ENCODE measurements at places on chromosomes 5 and 9.

DNA sequence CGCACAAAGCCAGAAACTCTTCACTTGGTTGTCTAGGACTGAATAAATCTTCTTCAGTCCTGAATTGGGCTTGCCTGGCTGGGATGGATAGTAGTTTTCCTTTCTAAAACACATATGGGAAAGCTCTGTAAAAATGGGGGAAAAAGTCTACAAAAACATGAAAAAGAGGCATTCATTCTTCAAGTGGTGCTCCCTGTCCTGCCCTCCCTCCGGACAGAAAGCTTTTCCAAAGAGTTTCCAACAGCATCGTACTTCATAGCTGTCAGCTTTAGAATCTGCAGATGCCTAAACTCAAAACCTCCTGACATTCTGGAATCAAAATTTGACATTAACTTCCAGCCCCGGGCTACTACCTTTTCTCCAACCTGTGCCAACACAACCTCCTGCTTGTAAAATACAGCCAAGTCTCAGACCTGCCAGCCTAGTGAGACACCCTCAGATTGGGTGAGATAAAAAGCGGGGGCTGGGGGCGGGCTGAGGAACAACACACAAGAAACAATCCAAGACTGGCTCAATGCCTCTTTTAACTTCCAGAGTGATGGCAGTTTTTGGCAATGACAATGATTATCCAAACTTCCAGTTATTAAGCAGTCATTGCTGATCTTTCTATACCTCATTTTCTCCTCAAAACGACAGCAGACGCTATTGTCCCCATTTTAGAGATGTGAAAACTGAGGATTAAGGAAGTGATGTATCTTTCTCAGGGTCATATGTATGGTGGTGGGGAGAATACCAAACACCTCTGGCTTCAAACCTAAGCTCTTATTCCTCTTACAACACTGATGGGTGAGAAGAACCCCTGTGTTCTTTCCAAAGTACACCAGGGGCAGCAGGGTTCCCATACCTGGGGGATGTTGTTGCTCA is 1.3 kb downstream of the TNC start:
- DNase-seq, result no peak

GRCh38 chr5:123753937-123754891 is 242.2 kb downstream of the CSNK1G3 start:
- peak; percentile 73 for DNase-seq

- peak; percentile 59 for DNase-seq
Observed at GRCh38 chr9:37582548-37583157, 6.5 kb upstream of the FBXO10 start.

GRCh38 chr5:52987711-52988331 is 1.3 kb upstream of the ITGA2 start:
- no peak for DNase-seq

DNA sequence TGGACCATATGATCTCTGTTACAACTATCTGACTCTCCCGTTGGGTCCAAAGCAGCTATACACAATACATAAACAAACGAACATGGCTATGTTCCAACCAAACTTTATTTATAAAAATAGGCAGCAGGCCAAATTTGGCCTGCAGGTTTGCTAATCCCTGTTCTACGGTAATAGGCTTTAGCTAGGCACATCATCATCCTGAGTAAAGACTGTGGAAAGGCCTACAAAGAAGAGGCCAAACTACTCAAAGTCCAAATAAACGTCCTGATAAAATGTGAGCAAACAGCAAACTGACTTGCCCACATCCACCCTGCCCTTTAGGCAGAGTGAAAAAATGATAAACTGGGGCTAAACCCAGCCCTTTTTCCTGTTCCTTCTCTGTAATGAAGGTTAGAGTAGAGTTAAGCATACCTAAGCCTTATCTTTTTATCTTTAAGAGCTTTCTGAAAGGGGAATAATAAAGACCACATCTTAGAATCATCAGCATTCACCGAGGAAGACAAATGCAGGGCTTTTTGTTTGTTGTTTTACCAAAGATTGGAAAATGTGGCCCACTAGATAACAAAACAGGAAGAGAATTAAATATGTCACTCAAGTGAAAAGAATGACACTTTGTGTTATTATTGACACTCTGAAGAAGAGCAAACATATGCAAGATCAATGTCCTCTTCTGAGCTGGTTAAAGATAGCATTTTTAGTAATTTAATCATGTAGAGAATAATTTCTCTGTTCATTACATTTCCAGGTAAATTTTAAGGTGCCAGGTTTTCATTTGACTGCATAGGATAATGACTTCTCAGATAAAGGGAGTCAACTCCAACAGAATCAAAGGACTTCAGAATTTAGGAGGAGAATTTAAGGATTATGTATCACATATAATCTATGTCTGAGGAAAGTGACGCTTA is 160.0 kb upstream of the GNA14 start:
- DNase-seq, result no peak

- DNase-seq, result no peak
Observed at GRCh38 chr9:133204993-133205336, 4.1 kb downstream of the OBP2B start.

DNA sequence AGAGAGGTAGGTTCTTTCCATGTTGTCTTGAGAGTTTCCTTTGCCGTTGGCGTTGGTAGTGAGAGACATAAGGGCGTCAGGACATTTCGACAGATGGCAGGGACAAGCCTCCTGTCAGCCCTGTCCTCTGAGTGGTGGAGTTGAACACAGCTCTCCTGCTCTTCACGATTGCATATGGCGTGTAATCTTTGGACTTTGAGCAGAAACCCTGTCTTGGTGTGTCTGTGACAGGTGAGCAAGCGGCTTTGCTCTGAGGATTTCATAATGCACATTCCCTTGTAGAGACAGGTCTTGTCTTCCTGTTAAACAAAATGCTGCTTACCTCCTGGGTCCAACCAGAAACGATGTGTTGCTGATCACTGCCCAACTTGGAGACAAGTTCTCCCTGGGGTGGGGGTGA is 146.5 kb downstream of the NXNL2 start:
- DNase-seq, result no peak

DNA sequence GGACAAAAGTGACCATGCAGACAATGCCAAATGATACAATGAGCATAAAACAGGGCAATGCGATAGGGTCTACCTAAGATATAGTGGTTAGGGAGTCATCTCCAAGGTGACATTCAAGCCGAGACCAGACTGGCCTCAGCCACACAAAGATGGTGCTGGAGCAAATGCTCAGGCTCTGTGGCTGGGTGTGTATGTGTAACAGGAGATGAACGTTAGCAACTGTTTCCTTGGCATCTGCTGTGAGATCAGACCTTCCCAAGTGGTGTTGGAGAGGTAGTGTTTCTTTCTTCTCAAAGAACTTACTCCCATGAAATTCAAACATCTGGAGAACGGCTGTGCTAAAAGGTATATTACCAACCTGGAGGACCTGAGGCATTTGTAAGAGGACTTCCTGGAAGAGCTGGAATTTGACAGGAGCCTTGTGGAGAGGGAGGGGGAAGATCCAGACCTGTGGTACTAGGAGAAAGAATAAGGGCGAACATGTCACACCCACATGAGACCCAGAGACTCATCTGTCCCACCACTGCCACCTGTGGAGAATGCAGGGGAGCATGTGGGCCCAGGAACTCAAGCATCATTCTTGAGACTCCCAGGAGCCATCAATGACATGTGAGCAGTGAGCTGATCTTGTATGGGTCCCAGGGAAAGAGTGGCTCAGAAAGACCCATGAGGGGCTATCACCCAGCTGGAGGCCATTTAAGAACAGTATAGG is 21.4 kb upstream of the ANXA6 start:
- no peak for DNase-seq

DNA sequence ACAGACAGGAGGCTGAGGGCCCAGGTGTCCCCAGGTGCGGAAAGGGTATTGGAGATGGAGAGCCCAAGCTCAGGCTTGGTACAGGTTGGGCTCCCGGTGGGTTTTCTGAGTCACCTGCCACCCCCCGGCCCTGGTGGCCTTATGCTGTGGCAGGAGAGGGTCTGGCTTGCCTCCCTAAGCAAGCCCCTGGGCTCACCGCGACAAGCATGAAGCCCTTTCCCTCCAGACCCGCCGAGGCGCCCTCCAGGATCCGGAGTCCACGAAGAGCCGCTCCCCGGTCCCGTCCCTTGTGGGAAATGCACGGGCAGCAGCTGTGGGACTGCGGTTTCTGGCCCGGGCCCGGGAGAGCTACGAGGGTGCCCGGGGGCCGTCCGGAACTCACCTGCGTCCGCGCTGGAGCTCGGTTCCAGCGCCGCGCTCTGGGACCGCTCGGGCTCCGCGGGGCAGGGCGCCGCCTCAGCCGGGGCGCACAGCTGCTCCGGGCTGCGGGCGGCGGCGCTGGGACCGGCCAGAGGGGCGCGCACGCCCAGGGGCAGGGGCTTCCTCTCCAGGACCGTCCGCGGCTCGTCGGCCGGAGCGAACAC is 757 bp downstream of the SAPCD2 start:
- DNase-seq, result no peak

GRCh38 chr5:43533646-43534045 is 18.7 kb upstream of the C5orf34 start:
- DNase-seq, result no peak

GRCh38 chr5:82470185-82470994 is 192.2 kb upstream of the RPS23 start:
- no peak for DNase-seq

DNA sequence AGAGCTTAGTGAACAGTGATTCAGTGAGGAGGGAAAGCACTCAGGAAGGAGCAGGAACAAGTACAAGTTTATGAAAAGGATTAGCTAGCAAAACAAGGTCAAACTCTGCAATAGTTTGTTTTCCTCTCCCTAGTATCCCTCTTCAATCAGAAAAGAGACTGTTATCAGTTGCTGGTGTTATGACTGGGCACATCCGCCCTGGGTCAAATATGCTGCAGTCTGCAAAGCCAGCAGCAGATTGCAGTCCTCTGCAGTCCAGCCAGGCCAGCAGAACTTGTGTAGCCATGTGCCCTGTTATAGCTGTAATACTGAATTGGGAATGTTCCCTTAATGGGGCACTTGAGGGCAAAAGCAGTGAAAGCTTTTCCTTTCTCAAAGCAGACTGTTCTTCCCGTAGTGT is 12.0 kb downstream of the PCDHAC2 start:
- no peak for DNase-seq

DNA sequence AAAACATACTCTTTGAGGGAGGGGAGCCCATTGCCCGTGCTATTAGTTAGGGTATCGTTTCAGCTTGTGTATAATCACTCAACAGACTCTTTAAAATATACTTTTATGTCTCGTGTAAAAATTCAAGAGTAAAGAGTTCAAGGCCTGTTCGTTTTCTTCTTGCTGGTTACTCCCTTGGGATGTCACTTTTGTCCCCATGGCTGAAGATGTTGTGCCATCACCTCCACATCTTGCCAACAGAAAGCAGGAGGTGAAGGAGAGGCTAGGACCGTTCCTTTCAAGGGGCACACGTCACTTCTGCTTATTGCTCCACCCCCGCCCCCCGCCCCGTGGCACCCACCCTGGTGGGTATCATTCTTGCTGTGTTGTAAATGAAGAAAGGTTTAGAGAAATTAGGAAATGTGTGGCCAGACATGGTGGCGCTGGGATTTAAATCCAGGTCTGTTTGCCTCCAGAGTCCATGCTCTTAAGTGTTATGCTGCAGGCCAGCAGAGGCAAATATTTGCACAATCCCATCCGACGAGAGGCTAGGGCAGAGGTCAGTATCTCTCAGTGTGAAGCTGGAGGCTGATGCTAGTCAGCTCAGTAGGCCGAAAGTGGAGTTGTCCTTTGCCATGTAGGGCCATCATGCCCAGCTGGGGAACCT is 3.0 kb downstream of the MLANA start:
- no peak for DNase-seq

DNA sequence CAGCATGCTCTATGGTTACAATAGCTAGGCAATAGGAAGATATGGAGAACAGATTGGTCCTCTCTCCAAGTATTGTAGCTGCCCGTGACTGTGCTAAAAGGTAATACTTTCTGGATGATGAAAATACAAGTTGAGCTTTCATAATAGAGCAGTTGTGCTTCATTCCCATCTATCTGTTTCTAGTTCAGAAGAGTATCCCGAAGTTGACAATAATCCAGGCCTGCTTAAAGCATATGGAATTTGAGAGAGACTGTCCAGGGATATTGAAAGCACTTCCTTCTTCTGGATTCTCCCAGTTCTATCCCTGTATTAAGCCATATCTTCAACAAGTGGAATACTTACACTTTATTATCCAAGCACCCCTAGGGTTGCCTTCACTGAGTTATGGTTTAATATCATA is 350.4 kb downstream of the EFNA5 start:
- DNase-seq, result no peak

DNA sequence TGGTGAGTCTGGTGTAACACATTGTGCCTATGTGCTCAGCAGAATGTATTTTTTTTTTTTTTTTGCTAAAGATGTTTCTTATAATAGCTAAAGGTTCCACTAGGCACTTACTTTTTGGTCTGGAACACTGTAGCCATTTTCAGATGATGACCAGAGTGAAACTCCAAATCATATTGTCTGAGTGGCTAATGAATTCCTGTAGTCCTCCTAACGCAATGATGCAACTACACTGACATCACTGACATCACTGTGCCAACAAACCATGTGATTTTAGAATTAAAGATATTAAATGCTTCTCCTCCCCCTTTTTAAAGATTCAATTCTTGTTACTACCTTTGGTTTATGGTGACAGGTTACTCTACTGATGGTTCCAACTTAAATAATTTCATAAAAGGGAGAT is 28.8 kb downstream of the JAKMIP2 start:
- DNase-seq, result peak; percentile 35

GRCh38 chr5:75656311-75657003 is 45.2 kb downstream of the ANKDD1B start:
- peak; percentile 35 for DNase-seq

GRCh38 chr5:56108246-56108645 is 113.5 kb upstream of the IL6ST start:
- DNase-seq, result no peak

DNA sequence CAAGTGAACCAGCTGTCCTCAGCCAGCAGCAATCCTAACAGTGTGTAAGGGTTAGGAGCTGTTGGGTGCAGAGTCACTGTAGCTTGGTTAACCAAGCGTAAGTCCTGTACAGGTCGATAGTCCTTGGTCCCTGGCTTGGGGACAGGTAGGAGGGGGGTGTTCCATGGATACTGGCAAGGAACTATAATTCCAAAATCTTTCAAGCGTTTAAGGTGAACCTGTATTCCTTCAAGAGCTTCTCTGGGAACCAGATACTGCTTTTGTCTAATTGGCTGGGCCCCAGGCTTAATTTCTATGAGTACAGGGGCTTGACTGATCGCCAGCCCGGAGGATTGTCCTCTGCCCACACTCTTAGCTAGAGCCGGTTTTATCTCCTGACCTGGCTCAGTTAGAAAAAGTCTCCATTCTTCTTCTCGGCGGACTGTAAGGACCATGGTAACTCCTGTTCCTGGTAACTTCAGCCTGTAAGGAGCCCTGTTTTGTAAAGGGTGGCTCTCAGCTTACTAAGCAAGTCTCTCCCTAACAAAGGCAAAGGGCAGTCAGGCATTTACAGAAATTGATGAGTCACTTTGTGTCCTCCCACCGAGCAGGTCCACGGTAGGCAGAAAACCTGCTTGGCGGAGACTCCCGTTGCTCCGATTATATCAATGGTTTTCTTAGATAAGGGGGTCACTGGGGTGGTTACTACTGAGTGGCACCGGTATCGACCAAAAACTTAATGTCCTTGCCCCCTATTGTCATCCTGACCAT is 6.0 kb upstream of the ZNF354C start:
- no peak for DNase-seq
